ENCODE measurements at places on chromosomes 1 and 21.
A peak's percentile ranks its signal among the peaks of the same experiment; 100 is the strongest.

GRCh38 chr1:31605908-31606427 lies 11.5 kb upstream of the HCRTR1 start:
- no peak for DNase-seq

DNA sequence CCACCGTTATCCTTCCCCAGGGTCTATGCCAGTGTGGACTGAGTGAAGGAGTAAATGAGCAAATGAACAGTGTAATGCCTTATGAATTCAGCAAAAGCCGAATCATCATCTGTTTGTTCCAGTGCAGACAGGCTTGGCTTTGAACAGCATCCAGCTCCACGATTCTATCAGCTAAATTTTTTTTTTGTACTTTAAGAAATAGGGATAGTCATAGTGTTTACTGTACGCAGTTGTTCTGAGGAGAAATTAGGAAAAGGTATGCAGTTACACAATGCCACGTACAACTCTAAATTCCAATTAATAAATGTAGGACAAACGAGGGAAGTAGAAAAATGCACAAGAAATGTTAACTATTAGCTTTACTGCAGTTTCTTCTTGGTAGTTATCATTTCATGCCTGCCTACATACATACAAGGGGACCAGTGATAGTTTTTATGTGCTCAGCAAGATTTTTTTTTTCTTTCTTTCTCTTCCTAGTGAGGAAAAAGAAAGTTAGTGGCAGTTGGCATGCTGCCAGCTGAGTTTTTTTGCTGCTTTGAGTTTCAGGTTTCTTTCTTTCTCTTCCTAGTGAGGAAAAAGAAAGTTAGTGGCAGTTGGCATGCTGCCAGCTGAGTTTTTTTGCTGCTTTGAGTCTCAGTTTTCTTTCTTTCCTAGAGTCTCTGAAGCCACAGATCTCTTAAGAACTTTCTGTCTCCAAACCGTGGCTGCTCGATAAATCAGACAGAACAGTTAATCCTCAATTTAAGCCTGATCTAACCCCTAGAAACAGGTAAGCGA lies at the start of gene IFI44L:
Gene IFI44L, plus strand, starts transcription at position 646 of the 777 bp plus-strand sequence. CDS start 7,468 bp downstream, outside the sequence.
- no peak for DNase-seq

- no peak for DNase-seq
These were observed 343.0 kb downstream of the AMY1C start for GRCh38 chr1:104092698-104093097.

- DNase-seq: no peak
These were observed 9.8 kb downstream of the NADK start for GRCh38 chr1:1768249-1768992.

DNA sequence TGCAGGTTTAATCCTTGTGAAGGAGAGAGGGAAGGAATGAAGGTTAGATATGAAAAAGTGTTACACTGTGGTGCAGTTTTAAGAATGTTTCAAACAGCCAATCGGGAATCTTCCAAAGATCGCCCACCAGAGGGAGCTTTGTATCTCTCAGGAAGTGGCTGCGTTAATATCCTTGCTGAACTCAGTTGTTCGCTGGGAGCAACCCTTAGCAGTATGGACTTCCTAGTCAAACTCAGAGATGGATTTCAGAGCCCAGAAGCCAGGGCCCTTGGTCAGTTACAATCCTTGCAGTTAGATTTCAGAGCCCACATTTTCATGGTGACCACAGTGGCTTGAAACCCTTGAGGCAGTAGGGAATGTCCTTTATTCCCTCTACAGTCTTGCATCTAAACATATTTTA lies 136.2 kb downstream of the NTNG1 start:
- DNase-seq: no peak

DNA sequence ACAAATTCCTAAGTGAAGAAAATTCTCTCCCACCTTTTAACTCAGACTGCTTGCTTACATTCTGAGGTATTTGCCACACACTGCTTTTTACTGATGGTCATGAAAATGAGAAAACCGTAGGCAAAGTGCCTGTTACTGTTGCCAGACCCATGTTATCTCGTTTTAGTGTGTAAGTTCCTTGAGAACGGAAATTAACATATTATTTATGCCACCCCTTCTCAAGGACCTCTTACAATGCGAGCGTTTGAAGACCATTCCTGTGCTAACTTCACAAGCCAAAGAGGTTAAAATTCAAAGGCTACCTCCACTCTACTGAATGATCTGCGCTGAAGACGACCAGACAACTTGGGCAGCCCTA lies 509 bp downstream of the NVL start:
- no peak for DNase-seq

DNA sequence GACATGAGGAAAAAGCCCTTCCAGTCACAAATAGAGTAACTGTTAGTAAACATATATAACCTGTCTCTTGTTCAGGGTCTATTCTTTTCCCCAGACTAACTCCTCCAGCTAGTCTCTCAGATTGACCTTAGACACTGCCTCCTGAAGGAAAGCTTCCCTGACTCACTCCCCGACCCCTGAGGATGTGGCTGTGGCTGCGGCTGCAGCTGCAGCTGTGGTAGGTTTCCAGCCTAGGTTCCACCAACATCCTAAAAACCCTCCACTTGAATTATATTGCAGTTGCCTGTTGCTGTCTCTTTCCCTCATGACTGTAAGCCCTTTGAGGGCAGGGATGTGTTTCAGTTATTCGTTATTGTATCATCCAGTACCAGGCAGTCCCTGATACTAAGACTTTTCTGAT lies 132.9 kb upstream of the C1orf21 start:
- no peak for DNase-seq

- no peak for DNase-seq
These were observed 20.6 kb downstream of the LRRC42 start for GRCh38 chr1:53966794-53967193.

DNA sequence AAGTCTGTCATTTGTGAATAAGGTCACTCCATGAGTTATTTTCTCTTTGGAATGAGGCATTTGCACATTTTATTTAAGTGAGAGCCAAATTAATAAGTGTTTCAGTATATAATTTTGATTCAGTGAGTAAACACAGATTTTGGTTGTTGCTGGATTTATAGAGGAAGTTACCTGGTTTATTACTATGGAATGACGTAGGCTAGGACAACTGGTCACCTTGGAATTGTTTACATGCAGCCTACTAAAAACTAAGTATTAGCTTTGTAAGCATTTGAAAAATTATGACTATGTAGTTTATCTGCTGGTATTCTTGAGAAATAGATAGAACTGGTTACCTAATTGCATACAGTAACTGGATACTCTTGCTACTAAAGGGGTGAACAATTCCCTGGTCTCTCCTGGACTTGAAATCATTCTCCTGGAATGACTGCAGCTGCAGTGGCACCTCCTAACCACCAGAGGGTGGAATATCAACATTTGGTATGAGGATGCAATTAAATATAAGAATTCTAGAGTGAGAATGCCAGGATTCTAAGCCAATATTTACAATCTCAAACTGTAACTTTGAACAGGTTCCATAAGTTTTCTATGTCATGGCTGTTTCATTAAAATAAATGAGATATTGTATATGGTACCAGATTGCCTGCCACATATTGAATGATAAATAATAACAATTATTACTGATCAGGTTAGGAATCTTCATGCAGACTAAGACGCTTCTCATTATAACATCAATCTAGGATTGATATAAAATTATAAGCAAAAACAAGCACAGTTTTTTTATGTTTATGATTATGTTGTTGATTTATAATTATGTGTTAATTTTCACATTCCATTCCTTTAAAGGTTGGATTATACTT lies 3.5 kb upstream of the KRTAP27-1 start:
- peak; percentile 6 for DNase-seq

- DNase-seq: no peak
These were observed 41.5 kb downstream of the IER5 start for GRCh38 chr1:181129771-181130606.

DNA sequence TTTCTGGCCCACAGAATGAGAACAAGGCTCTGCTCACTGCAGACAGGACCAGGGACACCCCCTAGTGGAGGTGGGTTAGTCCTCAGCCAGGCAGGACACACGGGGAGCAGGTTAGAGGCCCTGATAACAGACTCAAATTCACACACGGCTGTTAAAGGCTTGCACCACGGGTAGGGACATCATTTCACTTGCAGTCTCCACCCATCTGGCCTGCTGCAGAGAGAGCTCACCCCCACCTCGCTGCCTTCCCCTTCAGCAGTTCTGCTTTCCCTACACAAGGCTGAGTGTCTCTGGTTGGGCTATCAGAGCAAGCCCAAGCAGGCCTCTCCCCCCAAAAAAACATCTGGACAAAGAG lies 20.6 kb downstream of the MEF2D start:
- no peak for DNase-seq

DNA sequence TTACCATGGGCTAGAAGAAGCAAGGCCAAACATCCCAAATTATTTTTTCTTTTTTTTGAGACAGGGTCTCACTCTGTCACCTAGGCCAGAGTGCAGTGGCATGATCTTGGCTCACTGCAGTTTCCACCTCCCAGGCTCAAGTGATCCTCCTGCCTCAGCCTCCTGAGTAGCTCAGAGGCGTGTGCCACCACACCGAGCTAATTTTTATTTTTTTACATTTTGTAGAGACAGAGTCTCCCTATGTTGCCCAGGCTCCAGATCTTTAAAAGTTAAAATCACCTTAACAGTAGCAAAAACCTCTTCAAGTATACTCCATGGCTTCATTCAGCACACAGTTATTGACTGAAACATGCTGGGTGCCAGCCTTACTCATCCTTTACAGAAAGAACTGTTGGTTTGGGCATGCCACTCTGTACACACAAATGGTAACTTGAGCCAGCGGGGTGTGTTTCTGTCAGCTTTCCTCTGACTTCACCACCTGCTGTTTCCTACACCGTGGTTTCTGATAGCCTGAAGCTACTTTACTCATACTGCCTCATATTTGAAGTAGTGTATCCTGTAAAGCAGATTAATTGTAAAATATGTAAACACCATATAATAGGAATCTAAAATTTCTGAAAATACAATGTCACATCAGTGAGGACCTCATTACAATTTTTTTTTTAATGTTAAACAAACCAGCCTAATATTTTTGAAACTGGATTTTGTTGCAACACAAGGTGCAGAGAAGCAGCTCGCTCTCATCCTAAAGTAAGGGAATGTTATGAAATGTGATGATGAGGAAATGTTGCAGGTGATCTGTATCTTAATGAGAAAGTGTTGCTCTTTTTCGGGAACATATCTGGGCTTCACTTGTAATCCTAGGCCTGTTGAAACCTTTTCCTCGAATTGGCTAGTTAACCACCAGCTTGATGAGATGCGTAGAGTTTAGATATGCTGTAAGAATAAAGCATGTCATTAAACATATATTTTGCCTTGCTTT lies 113.9 kb downstream of the ATP5PO start:
- DNase-seq: no peak

- no peak for DNase-seq
These were observed 42.8 kb downstream of the RTCA start for GRCh38 chr1:100308777-100309176.

- DNase-seq: no peak
These were observed 54.1 kb downstream of the PALMD start for GRCh38 chr1:99700020-99700419.

- DNase-seq: no peak
These were observed 298.5 kb downstream of the SRGAP2C start for GRCh38 chr1:121483234-121483633.

GRCh38 chr1:39098546-39099250 lies 72.5 kb downstream of the NDUFS5 start:
- no peak for DNase-seq

- no peak for DNase-seq
These were observed 37.4 kb downstream of the PTPRC start for GRCh38 chr1:198676253-198676652.

GRCh38 chr1:33185541-33185940 lies 3.7 kb upstream of the TRIM62 start:
- DNase-seq: no peak

GRCh38 chr1:48873944-48874343 lies 97.3 kb upstream of the BEND5 start:
- DNase-seq: no peak

GRCh38 chr1:238778113-238778512 lies 608.3 kb upstream of the CHRM3 start:
- no peak for DNase-seq

- no peak for DNase-seq
These were observed 25.2 kb downstream of the CRNN start for GRCh38 chr1:152388889-152389288.
